ENCODE measurements at places on chromosomes 16 and 17.

- DNase-seq, result peak; percentile 56
Observed at GRCh38 chr17:38444151-38444550, 15.9 kb downstream of the ARHGAP23 start.

- DNase-seq, result no peak
Observed at GRCh38 chr17:71402661-71403141, 718.1 kb upstream of the SOX9 start.

DNA sequence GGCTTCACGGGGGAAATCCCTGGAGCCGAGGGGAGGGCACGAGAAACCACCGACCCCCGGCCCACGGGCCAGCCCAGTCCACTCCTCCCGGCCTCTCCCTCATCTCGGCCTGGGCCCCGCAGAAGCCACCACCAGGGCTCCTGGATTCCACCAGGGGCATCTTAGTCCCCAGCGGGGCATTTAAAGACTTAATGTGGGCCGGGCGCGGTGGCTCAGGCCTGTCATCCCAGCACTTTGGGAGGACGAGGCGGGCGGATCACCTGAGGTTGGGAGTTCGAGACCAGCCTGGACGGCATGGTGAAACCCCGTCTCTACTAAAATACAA lies 24.1 kb upstream of the ABR start:
- DNase-seq, result no peak

DNA sequence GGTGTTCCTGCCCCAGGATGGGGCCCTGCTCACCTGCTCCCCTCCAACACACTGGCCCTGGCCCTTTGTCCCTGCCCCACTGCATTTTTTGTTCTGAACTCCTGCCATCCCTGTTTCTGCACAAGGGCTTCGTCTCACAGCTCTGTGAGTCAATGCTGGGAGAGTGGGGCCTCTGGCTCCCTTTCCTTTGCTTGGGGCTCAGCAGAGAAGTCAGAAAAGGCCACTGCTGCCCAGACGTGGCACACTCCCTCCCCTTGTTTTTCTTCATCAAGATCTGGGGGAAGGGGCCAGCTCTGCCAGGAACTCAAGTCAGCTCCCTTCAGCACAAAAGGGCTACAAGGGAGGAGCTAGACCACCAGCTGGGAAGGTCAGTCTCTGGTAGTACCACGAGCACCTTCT lies 8.9 kb downstream of the PROCA1 start:
- no peak for DNase-seq

DNA sequence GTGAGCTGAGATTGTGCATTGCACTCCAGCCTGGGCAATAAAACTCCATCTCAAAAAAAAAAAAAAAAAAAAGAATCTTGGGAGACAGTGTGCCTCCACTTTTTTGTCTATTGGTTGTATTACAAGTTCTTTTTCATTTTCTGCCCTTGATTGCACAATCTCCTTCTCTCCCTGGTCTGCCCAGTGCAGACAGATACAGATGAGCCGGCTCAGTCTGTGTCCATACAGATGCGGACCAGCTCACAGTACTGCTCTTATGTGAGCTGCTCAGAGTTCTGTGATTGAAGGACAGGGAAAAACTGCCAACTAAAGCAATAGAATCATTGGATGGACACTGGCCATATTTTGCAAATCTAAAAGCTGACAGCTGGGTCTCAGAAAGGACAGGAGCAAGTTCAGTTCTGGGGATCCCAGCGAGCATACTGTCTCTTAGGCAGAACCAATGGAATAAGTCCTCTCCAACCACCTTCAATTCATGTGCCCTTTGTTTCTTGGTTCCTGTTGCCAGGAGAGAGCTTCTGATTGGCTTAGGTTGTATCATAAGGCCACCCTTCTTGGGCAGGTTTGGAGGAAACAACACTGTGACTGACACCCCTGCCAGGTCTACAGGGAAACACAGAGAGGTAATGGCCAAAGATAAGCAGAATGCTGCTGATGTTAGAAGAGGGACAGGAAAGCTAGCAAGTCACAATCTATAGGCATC lies 495.6 kb upstream of the HSBP1 start:
- DNase-seq, result no peak

DNA sequence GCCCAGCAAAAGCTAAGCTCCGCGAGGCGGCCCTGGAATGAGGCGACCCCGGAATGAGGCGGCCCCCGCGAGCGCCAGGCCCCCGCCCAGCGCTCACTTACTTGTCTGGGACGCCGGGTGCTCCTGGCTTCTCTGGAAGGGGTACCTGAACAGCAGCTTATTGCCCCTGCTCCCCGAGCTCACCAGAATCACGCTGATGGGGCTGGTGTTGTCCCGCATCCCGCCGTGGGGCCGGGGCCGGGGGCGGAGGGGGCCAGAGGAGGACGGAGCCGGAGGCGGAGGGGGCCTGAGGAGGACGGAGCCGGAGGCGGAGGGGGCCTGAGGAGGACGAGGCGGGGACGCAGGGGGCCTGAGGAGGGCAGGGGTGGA lies 440 bp downstream of the NPRL3 start:
- DNase-seq, result no peak

GRCh38 chr16:59164461-59164860 lies 430.3 kb upstream of the GOT2 start:
- no peak for DNase-seq

DNA sequence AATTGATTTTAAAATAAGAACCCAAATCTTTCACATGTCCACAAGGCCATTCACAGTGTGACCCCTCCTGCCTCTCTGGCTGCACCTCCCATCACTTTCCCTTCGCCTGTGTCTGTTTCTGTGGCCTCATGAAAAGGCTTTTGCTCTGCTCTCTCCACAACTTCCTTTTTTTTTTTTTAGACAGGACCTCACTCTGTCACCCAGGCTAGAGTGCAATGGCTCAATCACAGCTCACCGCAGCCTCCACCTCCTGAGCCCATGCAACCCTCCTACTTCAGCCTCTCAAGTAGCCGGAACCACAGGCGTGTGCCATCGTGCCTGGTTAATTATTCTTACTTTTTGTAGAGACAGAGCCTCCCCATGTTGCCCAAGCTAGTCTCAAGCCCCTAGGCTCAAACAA lies 197.1 kb downstream of the ABCC12 start:
- DNase-seq, result no peak

DNA sequence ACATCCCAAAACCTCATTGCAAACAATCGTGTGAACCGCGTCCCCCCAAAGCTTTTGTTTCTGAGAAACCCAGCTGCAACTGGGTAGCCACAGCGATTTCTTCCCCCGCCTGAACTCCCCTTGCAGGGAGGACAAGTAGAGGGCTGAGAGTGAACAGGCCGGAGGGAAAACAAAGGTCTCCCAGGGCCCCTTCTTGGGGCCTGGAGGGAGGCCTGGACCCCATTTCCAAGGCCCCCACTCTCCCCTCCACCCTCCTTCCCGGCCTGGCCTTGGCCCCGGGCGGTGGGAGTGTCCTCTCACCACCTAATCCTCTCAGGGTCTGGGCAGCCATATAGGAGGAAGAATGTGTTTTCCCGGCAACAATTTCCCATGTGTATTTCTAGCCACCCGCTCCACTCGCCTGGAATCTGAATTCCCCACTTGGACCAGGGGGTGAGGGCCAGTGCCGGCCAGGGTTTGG lies 2.6 kb downstream of the GLIS2 start:
- DNase-seq, result no peak

DNA sequence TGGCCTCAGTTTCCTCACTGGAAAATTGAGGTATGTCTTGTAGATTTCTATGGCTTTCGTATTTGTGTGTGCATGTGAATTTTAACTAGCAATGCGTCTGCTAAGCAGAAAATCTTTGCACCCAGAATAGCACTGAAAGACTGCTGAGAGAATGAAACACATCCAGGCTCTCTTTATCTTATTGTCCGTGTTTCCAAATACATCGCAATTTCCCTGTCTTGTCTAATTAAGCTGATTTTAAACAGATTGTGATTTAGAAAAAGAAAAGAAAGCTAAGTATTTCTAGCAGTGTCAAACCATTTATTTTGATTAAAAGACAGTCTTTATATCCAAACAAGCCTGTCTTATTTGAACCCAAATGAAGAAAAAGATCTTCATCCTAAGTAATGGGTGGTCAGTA lies 168.6 kb downstream of the PMP22 start:
- no peak for DNase-seq

GRCh38 chr17:80876950-80877728 lies 114.5 kb upstream of the CHMP6 start:
- DNase-seq, result no peak

- no peak for DNase-seq
Observed at GRCh38 chr16:85235991-85236817, 123.9 kb upstream of the CIBAR2 start.

DNA sequence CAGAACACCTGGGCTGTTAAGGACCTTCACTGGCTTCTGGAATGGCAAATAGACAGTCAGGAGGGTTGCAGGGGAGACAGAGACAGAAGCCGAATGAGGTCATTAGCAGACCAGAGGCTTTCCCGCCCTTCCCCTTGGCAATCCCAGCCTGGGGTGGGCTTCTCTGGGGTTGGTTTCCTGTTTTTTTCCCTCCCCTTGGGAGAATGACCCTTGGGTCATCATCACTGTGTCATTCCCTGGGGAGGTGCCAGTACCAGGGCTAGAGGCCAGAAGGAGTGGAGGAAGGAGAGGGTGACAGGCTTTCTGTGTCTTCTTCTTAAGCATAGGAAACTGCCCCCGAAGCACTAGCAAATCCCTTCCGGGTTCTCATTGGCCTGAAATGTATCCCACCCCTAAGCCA lies 42.9 kb upstream of the IL21R start:
- DNase-seq, result no peak
